ENCODE measurements at places on chromosomes 13 and 19.

DNA sequence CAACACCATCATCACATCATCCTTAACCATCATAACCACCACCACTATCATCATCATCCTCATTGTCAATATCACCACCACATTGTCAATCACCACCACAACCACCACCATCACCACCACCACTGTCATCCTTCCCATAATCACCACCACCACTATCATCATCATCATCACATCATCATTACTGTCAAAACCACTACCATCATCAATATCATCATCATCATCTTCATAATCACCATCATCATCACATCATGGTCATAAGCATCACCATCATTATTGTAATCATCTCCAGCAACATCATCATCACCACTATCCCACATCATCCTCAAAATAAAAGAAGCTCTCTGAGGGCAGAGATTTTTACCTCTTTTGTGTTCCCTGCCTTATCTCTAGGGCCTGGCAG, 52.2 kb downstream of the MBD3L1 start:
- DNase-seq, result no peak

DNA sequence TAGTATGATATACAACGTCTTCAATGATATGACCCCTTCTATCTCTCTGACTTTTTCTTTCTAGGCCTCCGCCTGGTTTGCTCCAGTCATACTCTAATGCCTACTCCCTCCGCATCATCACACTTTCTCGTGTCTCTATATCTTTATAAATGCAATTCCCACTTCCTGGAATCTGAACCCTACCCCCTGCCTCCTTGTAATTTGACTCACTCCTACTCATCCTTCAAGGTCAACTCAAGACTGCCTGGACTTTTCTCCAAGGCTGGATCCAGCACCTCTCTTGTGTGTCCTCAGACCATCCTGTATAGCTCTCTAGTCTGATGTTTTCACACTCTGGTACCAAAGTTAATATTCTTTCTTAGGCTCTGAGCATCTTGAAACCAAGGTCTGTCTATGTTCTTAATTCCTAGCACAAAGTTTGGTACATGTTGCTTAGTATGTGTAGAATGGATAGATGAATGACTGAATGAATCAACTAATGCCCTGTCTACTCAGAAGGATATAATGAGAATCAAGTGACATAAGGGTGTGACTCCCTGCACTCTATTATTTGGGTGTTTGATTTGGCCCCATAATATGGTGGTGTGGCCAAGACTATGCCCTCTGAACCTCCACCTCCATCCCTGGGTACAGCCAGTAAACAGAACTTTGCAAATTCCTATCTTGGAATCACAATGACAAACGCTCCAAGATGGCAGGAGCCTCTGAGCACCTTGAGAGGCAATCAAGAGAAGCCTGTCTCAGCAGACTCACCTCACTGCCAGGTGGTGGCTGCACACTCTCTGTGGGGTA, 74.3 kb upstream of the SERP2 start:
- DNase-seq, result no peak

DNA sequence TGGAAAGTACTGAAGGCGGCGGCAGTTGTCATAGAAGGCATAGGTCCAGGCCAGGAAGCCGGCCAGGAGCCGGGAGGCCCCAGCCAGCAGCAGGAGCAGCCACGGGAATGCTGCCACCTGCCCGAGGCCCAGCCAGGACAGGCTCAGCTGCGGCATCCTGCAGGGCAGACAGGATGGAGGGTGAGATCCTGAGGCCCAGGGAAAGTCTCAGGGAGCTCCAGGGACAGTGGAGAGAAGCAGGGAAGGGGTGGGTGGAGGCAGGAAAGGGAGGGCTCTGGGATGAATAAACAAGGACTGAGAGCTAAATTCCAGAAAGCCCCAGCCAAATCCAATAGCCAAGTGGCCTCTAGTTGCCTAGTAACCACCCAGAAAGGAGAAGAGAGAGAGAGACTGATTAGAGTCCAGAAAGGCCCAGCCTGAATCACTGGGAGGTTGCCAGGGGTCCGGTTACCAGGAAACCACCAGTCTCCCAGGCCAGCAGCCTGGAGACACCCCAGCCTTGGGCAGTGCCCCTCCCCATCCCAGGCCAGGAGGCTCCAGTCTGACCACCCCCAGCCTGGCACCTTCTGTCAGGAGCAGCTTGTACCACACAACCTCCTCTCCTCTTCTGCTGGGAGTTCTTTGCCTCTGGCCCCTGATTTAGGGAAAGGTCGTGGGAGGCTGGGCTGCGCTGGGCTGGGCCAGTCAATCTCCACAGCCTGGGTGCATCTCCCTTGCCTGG, 7.5 kb upstream of the OR10H5 start:
- DNase-seq, result peak; percentile 10

DNA sequence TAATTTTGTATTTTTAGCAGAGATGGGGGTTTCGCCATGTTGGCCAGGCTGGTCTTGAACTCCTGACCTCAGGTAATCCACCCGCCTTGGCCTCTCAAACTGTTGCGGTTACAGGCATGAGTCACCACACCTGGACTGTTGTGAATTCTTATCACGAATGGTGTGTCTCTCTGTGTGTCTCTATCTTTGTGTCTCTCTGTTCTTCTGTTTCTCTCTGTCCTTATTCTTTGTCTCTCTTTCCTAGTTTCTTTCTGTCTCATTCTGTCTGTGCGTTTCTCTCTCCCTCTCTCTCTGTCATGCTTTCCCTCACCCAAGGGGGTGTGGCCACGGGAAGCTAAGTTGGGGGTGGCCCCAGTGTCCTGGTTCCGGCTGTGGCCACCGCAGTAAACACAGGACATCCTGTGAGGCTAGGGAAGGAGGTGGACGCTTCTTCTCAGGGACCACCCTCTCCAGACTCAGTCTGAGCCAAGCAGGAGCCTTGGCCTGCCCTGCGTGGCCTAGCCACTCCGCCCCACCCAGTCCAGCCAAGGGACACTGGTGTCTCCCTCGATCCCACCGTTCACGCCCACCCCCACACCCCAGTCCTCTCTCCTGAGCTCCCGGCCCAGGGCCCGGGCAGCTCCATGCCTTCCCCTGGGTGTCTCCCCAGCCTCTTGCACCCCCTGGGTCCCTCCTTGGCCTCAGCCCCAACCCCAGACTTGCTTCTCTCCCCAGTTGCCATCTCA, 3.9 kb upstream of the PRX start:
- DNase-seq, result no peak

DNA sequence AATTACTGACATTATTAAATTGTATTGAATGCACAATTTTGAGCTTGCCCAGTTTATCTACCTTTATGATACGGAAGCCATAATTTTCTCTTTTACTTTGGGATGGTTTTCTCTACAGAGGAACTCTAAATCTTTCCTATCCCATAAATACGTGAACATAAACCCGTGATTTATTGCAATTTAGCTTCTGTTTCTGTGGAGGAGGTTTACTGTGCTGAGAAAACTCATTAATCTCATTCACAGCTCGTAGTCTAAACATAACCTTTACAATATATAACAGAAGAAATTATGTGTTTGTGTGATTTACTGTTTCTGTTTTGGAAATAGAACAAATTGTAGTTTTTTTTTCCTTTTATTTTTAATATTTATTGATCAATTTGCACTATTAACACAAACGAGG, 207.1 kb upstream of the PCDH9 start:
- no peak for DNase-seq

- DNase-seq, result no peak
Observed at GRCh38 chr13:82747291-82747690, 1135.0 kb downstream of the SLITRK1 start.

DNA sequence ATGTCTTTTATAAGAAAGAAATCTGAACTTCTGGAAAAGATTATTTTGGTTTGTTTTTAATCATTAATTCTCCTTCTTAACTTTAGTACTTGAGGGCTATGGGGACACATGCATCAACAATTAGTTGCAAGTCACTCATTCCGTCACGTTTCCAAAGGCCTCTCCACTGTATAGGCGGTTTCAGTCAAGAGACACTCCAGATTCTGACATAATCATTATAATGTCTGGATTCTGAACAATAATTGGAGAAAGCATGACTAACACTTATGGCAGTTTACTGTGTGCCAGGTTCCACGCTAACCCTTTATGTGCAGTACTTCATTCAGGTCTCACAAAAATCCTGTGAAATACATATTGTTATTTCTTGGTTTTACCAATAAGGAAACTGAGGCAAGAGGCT, 71.9 kb downstream of the TNFRSF19 start:
- no peak for DNase-seq

DNA sequence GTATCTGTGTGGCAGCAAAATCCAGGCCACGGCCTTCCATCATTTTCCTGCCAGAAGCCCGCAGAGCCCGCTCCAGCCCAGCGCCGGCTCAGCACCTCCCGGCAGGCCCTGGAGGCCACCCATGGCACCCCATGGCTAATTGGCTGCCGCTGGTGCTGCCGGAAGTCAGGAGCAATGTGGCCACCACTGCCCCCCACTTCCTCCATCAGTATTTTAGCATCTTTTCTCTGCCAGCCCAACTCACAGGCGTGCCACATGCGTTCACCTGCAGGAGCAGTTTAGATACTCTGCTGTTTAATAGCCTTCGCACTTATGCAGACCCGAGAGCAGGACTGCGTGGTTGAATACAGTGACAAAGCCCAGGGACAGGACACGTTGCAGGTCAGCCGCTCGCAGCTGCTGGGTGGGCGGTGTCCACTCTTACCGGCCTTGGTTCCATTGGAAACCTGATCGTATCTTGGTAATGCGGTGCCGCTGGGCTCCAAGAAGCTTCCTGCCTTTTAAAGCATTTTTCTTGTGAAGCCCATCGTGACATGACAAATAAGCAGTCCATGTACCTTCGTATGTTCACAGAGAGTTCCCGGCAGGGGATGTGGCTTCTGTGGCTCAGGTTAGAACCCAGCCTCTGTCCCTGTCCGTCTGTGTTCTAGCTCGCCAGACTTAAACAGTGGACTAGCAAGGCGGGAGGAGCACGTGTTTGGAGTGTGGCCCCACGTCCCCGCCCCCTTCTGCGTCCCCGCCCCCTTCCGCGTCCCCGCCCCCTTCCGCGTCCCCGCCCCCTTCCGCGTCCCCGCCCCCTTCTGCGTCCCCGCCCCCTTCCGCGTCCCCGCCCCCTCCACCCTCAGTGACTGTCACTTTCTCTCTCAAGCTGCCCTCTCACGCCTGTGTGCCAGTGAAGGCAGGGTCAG, 162.0 kb upstream of the SOX1 start:
- DNase-seq, result no peak

DNA sequence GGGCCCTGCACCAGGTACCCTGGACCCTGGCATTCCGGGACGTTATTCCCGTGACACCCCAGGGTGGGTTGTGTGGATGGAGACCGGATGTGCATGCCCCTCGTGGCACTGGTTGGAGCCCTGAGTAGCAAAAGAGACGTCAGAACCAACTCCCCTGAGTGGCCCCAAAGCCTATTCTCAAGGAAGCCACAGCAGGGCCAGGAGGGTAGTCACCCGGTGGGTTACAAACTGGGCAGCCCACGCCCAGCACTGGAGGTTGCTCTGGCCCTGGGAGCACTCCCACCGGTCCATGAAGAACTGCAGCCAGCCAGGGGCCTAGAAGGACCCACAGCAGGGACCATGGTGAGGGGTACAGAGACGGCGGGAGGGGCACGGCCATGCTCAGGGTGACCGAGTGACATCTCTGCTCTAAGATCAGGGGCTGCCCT, 7.5 kb downstream of the KLF16 start:
- no peak for DNase-seq

- DNase-seq, result no peak
Observed at GRCh38 chr13:20336761-20337160, 104.6 kb upstream of the GJB6 start.

DNA sequence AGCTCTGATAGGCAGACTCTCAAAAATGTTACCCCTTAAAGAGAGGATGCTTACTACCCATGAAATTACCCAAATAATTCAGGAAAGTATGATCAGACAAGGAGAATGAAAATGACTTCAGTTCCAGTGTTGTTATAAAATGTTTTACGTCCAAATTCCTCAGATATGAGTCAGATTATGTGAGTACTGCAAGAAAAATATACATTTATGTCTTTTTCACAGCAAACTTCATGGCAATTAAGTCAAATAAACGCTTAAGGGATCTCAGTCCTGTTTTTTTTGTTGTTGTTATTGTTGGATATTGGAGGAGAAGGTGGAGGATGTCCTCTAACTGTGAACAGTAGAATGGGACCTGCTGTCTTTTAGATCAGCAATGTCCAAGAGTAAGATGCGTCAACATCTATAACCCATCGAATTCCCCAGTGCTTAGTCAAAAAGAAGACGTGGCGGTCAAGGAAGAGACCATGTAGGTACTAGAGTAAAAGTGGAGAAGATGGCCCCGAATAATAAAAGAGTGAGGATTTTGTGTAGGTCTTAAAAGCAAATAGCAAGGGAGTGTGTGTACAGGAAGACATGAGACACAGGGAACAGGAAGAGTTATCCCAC, 215.4 kb upstream of the IRS2 start:
- no peak for DNase-seq

- DNase-seq, result no peak
Observed at GRCh38 chr19:1837625-1838105, 10.6 kb downstream of the REXO1 start.

- no peak for DNase-seq
Observed at GRCh38 chr19:10975374-10976130, 14.7 kb downstream of the SMARCA4 start.

- no peak for DNase-seq
Observed at GRCh38 chr13:46496086-46496485, 56.9 kb upstream of the LRCH1 start.

- DNase-seq, result no peak
Observed at GRCh38 chr19:49758292-49758691, 4.8 kb downstream of the TSKS start.

DNA sequence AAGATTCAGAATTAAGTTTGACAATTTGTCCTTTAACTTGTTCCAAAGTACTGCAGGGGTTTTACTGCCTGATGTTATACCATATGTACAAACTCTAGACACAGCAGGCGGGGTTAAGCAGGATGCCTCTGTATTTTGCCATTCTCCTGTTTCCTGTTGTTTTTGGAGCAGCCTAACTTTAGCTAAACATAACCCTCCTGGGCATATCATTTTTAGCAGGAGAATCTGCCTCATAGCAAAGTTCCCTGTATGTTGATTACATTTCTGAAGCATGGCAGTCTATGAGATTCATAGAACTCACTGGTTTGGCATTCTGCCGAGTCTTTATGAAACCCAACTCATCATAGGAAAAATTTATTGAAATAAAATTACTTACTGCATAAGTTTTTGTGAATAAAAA, 5.2 kb downstream of the LHFPL6 start:
- DNase-seq, result peak; percentile 41

DNA sequence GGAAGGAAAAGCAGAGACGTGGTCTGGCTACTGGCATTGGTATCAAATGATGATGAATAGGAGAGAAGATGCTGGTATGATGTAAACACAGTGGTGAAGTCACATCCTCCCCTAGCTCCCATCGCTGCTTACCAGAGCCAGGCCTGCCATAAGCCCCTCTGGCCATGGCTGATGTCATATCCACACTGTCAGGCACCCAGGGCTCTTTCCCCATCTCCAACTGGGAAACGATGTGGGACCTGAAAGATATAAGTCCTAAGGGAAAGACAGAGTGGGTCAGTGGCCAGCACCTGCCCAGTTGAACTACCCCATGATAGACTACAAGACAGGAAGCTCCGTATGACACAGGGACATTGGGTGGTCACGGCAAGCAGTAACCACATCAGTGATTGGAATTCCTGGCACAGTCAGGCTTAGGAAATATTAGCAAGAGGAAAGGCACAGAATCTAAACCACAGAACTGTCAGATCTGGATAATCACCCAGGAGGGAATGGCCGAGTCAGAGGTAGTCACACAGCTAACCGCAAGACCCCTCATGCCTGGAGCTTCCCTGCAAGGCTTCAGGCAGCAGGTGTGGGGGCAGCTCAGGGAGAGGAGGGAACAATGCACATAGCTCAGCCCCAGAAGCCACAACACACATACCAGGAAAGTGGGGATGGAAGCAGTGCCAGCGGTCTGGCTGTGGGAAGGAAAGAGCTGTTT, 3.8 kb downstream of the ZNF792 start:
- DNase-seq, result no peak
